ENCODE measurements at places on chromosomes 16 and 17.

DNA sequence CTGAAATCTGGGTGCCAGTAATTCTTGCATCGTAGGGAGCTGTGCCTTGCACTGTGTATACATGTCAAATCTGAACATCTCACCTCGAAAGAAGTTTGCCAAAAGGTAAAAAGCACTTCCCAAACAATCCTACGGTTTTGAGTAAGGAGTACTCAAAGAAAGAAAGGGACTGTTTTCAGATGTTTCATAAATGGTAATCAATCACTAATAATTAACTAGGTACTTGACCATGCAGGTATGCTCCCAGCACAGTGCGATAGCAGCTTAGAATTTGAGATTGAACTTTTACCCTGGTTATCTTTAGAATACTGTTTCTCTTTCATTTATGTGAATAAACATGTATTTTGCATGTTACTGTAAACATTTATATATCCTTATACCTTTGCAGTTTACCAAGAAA is 39.0 kb downstream of the PRKCA start:
- H3K36me3 ChIP-seq: no peaks in the 10 kb centered on the region
- no peaks in the 10 kb centered on the region for H3K27me3 ChIP-seq
- no peak overlapping the region for H3K4me3 ChIP-seq
- DNase-seq: no peak
- no peaks in the 10 kb centered on the region for H3K4me1 ChIP-seq
- no peak overlapping the region for H3K27ac ChIP-seq

- no peak for DNase-seq
- H3K4me3 ChIP-seq: no peak overlapping the region
- no peaks in the 10 kb centered on the region for H3K36me3 ChIP-seq
- no peaks in the 10 kb centered on the region for H3K27me3 ChIP-seq
- H3K27ac ChIP-seq: no peak overlapping the region
- no peaks in the 10 kb centered on the region for H3K4me1 ChIP-seq
Observed at GRCh38 chr17:2542456-2542855, 30.8 kb upstream of the METTL16 start.

GRCh38 chr17:77618731-77619130 is 339.8 kb upstream of the TNRC6C start:
- no peaks in the 10 kb centered on the region for H3K36me3 ChIP-seq
- H3K27me3 ChIP-seq: no peaks in the 10 kb centered on the region
- no peak overlapping the region for H3K4me3 ChIP-seq
- no peak overlapping the region for H3K27ac ChIP-seq

DNA sequence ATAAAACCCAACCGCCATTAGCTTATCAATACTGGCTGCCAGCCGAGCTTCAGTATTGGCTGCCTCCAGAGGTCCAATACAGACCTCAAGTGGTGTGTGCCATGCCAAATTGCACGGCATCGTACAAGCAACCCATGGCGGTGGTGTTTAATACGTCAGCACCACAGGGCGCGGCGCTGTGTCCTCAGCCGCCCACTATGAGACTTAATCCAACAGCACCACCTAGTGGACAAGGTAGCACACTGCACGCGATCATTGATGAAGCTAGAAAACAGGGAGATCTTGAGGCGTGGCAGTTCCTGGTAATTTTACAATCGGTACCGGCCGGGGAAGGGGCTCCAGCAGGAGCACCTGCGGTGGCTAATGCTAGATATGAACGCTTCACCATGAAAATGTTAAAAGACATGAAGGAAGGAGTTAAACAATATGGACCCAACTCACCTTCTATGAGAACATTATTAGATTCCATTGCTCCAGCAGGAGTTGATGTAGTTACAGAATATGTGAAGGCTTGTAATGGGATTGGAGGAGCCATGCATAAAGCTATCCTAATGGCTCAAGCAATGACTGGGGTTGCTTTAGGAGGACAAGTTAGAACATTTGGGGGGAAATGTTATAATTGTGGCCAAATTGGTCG is 15.4 kb downstream of the FLYWCH1 start:
- no peak overlapping the region for H3K27ac ChIP-seq
- DNase-seq: peak; percentile 93
- H3K27me3 ChIP-seq: no peaks in the 10 kb centered on the region
- no peak overlapping the region for H3K4me3 ChIP-seq
- H3K36me3 ChIP-seq: no peaks in the 10 kb centered on the region
- no peaks in the 10 kb centered on the region for H3K4me1 ChIP-seq

DNA sequence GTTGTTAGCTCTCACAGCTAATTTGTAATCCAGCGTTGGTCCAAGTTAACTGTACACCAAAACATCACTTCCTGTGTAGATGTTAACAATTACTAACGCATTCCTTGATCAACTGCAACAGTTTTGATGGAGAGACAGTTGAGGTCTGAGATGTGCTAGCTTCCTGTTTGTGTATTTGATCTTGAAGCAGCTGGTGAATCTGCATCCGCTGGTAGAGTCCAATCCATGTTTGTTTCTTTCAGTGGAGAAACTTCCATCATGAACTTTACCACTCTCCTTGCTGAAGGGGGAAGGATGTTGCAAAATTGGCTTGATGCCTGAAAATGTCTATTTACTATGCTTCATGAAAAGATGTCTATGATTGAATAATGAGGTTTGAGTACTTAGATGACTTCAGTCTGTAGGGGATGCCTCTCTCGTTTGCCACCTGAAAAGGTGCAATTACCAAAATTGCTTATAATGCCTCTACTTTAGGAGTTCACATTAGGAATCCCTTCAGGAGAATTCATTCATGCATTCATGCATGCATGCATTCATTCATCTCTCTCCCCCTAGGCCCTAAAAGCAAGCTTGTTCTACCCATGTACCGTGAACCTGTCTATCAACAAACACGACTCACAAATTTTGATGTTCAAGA is 39.6 kb upstream of the ZKSCAN2 start:
- H3K27ac ChIP-seq: no peak overlapping the region
- H3K4me3 ChIP-seq: no peak overlapping the region
- H3K36me3 ChIP-seq: no peaks in the 10 kb centered on the region
- H3K27me3 ChIP-seq: no peaks in the 10 kb centered on the region

- H3K4me1 ChIP-seq: no peaks in the 10 kb centered on the region
- DNase-seq: no peak
- no peak overlapping the region for H3K4me3 ChIP-seq
- no peak overlapping the region for H3K27ac ChIP-seq
Observed at GRCh38 chr16:48511716-48512115, 98.3 kb downstream of the N4BP1 start.

- no peaks in the 10 kb centered on the region for H3K36me3 ChIP-seq
- peak; percentile 70 for DNase-seq
- no peaks in the 10 kb centered on the region for H3K4me1 ChIP-seq
- no peak overlapping the region for H3K27ac ChIP-seq
Observed at GRCh38 chr17:5592382-5592781, 8.1 kb upstream of the NLRP1 start.

- no peak for DNase-seq
- H3K27me3 ChIP-seq: no peaks in the 10 kb centered on the region
- H3K4me3 ChIP-seq: no peak overlapping the region
- H3K27ac ChIP-seq: no peak overlapping the region
- H3K36me3 ChIP-seq: peaks cover 3% of the 10 kb centered on the region
Observed at GRCh38 chr17:27631411-27631760, 398 bp downstream of the LGALS9 start.

GRCh38 chr17:19876529-19877161 is 8.9 kb upstream of the ULK2 start:
- no peaks in the 10 kb centered on the region for H3K27me3 ChIP-seq

GRCh38 chr17:37179893-37180292 is 195.9 kb upstream of the C17orf78 start:
- no peaks in the 10 kb centered on the region for H3K27me3 ChIP-seq
- H3K4me1 ChIP-seq: no peaks in the 10 kb centered on the region
- DNase-seq: peak; percentile 43
- peaks cover 6% of the 10 kb centered on the region for H3K36me3 ChIP-seq
- no peak overlapping the region for H3K27ac ChIP-seq

DNA sequence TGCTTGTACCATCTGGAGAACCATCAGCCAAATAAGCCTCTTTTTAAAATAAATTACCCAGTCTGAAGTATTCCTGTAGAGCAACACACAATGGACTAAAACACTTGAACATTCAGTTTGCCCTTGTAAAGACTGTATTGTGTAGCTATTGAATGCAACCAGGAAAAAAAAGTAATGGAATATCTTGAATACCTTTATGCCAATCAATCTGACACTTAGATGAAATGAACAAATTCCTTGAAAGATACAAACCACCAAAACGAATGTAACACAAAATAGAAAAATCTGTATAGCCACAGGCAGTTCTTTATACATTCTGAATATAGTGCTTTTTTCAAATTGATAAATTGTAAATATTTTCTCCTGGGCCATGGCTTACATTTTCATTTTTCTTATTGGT is 63.3 kb upstream of the KCNJ16 start:
- H3K27me3 ChIP-seq: no peaks in the 10 kb centered on the region
- no peak for DNase-seq
- H3K27ac ChIP-seq: no peak overlapping the region
- H3K4me3 ChIP-seq: no peak overlapping the region
- H3K36me3 ChIP-seq: no peaks in the 10 kb centered on the region
- H3K4me1 ChIP-seq: no peaks in the 10 kb centered on the region

Measured in mesendoderm (in vitro differentiated cells).